ENCODE measurements at places on chromosomes 12 and 14.

DNA sequence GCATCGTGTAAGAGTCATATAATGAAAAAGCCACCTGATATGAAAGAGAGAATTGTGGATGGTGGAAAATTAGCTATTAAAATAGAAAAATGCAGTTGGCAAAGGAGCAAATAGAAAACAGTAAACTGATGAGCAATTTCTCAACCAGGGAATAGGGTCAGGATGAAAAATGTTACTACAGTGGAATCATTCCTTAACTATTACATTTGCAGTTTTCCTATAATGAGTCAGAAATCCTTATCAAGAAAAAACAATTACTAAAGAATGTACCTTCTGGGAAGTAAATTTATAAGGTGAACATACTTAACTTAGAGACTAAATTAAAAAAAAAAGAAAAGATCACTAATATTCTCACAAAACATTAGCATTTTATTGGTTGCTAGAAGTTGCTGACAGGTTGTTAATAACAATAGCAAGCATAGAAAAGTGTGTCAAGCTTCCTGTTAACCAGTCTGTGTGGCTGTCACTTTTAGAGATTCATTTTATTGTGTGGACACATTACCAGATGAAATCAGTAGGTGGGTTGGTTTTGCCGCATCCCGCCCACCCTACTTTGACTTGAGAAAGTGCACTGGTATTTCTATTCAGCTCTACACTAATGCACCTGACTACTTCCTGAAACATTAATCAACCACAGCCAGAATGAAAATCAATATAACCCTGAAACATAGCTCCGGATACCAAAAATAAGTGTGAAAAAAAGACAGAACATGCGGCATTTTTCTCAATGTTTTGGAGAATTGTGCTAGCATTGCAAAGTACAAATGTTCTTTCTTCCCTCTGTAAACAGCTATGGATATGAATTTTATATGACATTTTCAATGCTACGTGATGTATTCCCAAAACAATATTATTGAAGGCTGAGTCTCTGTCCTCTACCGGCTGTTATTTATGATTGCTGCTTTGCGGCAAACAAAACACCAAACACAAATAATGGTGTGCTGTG, 576.7 kb downstream of the SLC16A7 start:
- DNase-seq = no peak

DNA sequence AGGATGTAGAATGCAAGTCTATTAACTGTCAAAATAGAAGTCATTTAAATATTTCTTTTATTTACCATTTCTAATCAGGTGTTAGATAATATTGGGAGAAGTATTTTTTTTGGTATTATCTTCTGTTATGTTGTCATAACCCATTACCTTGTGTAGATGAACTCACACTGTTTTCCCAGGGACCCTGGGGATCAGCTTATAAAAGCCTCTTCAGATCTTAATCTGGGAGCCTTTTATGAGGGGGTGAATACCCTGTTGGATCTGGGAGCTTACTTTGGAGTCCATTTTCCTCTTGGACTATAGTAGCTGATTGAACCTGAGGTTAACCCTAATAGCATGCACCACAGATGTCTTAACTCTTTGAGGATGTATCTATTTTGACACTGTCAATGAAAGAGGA, 176.3 kb upstream of the ATP2B1 start:
- DNase-seq = no peak

DNA sequence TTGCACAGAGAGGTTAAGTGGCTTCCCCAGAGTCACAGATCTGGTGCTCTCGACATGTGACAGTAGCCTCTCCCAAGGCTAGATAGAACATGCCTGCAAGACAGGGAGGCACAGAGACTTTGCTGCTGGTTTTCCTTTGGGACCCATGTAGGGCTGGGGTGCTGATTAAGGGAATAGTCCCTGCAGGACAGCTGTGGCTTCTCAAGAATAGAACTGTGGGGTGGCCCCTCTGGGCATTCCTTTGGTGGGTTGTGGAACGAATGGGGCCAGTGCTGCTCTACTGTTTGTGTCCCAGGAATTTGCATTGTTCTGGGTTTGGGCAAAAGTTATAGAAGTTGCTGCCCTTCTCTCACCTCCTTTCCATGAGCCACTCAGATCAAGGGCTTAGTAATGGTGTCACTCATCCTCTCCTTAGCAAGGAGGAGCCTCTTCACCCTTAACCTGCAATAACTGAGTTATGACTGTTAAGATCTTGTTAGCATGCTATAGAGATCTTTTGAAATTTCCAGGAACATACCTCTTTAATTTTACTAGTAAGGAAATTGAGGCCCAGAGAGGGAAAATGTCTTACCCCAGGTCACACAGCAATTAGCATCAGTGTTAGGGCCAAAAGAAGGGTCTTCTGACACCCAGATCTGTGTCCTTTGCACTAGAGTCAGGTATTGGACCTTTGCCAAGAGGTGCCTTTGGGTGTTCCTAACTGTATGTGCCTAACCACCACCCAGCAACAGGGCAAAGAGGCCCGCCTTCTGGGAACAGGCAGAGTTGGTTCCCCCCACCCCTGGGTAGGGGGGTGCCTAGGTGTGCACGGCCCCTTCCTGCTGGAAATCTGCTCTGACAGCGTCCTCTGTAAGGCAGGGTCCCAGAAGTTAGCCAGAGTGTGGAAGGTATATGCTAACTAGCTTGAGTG, 31.4 kb downstream of the CD9 start:
- DNase-seq = no peak

DNA sequence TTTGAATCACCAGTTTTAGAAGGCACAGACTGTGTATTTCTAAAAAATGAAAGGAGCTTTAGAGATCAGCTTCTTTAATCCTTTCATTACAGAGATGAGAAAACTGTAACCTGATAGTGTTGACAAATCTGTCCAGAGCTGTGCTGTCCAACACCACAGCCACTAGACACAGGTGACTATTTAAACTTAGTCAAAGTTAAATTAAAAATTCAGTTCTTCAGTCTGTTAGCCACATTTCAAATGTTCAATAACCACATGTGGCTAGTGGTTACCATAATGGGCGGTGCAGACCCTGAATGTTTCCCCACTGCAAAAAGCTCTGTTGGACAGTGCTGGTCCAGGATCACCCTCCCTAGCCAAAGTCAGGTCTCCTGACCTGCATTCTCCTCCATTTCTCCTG, 21.6 kb downstream of the DAD1 start:
- no peak for DNase-seq

DNA sequence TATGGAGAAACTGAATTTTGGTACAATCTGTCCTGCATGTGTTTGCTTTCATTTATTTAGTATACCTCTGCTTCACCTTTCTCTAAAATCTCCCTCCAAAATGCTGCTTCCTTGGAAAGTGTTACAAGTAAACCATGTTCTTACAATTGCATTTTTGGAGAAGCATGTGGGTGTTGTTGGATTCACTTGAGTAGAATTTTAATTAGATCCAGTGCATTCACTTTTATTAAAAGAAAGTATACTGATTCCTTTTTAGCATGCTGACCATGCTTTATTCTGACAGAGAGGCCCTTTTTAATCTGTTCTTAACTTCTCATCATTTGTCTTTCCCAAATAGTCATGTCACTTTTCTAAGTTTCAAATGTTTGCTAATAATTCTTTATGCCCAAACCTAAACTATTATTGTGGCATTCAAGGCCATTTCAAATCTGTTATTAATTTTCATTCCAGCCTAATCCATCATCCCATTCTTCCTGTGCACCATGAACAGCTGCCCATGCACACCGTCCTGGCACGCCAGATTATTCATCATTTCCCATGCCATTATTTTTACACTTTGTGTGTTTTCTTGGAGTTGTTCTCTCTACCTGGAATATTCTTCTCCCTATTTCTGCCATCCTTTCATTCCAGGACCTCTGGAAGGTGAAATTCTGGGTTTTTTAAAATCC, 90.7 kb downstream of the METTL25 start:
- no peak for DNase-seq

DNA sequence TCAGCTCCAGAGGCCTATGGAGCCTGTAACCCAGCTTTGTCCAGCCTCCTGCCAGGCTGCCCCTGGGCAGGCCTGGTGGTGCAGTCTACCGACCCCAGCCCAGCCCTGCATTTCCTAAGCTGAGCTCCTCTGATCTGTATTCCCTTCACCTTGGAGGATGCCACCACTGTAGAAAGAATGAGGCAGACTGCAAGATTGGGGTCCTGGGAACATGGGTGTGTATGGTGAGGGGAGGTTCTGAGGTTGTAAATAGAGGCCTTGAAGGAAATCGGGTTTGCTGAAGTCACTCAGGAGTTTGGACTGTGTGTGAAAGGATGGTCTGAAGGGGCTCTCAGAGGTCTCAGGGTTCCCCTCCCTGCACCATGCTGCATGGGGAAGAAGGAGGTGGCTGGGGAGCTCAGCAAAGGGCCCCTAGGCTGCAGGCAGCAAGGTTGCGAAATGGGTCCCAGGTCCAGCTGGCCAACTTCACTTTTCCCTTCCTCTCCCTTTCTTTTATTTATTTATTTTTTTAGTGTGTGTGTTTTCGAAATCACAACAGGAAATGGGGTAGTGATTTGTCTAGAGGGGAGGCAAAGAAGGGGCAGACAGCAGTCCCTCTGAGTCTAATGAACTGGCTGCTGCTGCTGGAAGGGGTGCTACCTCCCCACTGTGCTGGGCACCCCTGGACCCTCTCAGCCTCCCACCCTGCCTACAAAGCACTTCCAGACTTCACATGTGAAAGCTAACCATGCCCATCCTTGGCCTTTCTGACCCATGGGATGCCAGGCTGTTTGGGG, 1.2 kb upstream of the LRP1-AS start:
- no peak for DNase-seq

DNA sequence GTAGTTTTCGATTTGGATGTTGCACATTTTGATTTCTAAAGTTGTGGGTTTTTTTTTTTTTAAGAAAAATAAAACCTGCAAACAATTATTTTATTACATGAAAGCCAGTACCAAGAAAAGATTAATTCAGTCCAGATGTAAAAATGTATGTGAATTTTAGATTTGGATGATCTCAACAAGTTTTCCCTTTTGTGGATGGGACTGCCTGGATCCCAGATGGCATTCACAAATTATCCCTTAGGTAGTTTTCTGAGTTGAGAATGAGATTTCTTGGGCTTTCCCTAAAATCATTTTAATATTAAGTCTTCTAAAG, 2.8 kb downstream of the FRMD6 start:
- no peak for DNase-seq

- DNase-seq = no peak
Measured at GRCh38 chr12:74021937-74022336, 515.7 kb upstream of the ATXN7L3B start.

GRCh38 chr14:87966816-87967215, 26.2 kb downstream of the GALC start:
- DNase-seq = no peak

DNA sequence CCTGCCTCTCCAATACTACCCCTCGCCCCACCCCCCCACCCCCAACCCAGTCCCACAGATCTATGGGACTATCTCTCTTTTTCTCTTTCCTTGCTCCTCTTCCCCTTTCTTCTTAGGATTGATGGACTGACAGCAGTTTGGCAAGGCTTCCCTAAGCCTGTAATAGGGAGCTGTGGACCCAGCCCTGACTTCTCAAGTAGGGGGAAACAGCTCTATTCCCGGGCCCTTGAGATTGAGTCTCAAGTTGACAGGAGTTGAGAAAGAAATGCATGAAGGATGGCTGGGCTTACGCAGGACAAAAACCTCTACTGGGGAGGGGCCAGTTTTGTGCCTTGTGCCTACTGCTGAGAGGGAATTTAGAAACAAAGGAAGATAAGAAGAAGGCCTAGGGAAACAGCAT, 60.4 kb downstream of the SMUG1 start:
- no peak for DNase-seq

- no peak for DNase-seq
Measured at GRCh38 chr12:86748894-86749293, 492.7 kb upstream of the MGAT4C start.

DNA sequence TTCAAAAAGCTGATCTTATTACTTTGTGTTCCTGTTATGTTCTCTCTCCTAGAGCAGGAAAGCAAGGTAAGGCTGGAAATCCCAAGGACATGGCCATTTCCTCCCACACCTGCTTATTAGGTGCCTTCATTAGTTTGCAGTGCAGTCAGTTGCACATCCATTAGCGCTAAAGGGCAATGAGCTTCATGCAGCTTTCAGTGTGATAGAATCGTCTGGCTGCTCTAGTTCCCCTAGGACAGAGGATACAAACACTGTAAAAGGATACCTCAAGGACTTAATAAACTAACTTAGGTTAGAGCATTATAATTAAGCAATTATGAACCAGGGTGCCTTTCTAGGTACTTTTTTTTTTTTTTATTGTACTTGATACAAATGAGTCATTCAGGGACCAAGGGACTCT, 21.1 kb downstream of the TMEM117 start:
- DNase-seq = no peak

DNA sequence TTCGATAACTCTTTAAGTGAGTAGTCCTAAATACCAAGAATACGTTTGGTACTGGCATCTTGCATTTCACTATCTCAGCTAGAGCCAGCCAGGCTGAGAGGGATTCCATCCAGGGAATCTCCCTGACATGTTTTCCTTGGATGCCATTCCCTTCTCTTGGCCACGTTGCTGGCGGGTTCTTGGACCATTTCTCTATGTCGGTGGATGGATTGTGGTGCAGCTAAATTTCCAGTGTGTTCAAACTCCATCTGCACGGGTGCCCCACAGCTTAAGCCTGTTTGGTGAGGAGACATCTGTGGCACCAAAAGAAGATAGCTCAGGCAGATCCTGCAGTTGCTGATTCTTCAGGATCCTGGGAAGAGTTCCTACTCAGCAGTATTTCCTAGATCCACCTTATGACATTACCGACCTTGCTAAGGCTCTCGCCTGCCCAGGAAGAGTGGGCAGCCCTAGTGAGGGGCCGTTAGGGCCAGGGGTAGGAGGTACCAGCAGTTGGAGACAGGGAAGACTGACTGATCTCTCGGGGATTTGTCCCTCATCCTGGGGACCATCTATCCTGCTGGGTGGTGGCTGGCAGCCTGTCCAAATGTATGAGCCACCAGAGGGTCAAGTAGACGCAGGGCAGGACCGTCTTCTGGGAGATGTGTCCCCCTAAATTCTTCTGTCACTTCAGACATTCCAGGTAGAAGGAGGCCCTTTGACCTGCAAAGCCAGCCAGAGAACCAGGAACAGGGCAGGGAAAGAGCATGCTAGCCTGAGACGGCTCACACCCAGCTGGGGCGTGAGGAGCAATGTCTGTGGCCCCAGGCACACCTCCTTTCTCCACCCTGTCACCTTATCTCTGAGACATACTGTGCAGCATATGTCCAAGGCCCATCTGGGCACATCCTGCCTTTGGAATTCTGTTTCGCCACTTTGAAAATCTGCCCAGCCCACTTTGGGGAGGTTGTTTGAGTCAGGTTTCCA, 72.6 kb upstream of the CAPRIN2 start:
- DNase-seq = no peak

GRCh38 chr12:63228853-63229252, 77.9 kb upstream of the AVPR1A start:
- DNase-seq = no peak
